ENCODE measurements at places on chromosomes 12 and 14.

GRCh38 chr12:103024650-103025049, 67.2 kb downstream of the ASCL1 start:
- DNase-seq: no peak

DNA sequence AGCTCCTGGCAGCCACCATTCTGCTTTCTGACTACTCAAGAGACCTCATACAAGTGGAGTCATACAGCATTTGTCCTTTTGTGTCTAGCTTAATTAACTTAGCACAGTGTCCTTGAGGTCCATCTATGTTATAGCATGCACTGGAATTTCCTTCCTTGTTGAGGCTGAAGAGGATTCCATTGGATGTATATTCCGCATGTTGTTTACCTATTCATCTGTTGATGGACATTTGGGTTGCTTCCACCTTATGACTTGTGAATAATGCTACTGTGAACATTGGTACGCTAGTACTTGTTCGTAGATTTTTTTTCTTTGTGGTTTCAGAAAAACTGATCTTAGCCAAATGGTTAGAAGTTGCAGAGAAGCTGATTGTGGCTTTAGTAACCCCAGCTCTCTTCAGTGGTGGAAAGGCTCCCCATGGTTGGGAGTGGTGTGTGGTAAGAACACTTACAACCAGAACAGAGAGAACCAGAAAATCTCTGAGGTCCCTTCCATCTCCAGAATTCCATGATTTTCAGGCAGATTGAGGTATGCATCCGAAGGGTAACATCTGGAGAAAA, 118.4 kb downstream of the SAMD4A start:
- DNase-seq: no peak

GRCh38 chr12:47021298-47021697, 58.1 kb upstream of the PCED1B start:
- DNase-seq: no peak

DNA sequence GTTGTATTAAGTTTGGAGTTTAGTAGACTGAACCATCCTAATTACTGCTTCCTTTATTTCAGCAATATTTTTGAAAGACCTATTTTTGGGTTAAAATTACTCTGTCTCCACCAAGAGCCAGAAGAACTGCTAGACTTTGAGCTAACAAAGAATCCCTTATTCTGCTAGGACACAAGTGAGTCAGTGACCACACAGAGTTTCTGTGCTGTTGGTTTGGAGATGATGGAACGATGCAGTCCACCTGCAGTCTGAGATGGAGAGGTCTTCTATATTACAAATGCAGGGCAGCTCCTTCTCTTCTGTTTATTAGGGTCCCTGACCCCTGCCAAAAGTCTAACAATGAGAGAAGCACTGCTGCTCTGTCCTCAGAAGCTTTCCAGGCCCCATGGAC, 6.7 kb upstream of the STXBP6 start:
- DNase-seq: no peak

DNA sequence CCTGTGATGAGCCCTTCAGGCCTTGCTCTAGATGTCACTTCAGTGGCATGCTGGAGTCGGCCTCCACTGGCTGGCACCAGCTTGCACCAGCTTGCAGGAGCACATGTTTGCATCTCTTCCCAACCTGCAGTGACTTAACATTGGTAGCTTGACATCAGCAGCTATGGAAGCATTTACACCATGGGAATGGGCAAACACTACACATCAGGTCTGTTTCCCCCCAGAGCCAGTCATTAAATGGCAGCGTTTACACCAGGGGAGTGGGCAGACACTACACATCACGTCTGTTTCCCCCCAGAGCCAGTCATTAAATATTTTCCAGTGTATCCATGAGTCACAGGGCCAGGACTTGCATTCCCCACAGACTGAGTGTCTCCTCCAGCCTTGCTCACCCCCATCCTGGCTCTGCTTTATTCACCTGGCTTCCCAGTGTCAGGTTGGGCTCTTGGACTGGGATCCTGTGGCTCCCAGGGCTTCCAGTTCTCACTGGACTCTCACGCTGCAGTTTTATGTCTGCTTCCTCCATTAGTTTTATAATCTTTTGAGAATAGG, 51.6 kb upstream of the VRK1 start:
- no peak for DNase-seq

Measured in mucosa of descending colon (tissue), 3 donors.